HFFc6 (cell line): ENCODE measurements at places on chromosomes 1 and 21. TPM values are rescaled to one million over a fixed set of nuclear protein-coding genes. Genes with fewer than 3 reads are reported as not detected.
A peak's percentile ranks its signal among the peaks of the same experiment; 100 is the strongest.

The GCSAML gene
- total RNA-seq = not detected in 3 replicates

The ELF3 gene
- total RNA-seq = not detected in 3 replicates

The CD160 gene
- not detected in 3 replicates for total RNA-seq

The MYOM3 gene
- total RNA-seq = 0.05 TPM in 1 of 3 replicates, not detected in the others

DNA sequence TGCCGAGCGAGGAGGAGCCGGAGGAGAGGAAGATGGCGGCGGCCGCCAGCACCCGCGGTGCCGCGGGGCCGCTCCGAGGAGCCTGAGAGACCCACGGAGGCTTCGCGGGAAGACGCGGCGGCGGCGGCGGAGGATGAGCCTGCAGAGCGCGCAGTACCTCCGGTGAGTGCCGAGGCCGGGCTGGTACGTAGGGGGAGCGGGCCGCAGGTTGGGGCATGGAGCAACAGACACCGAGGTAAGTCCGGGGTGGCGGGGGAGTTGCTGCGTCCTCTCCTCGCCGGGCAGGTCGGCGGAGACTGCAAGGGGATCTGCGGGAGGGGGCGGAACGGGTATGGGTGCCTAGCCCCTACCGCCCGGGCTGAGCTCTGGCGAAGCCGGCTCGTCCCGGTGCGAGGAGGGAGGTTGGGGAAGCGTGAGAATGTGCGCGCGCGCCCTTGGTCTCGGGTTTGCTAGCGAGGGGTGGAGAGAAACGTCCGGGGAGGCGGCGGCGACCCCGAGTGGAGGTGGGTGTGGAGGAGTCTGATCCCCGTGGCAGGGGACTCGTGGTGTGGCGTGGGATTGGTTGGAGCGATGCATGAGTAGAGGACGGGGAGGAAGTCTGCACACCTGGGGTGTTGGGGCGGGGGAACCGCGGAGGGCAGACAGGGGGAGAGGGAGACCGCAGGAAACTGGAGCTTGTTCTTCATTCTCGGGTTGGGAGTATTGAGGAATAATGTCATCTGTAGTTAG, at the start of gene SMG7:
Gene SMG7, plus strand, starts transcription at position 12 of the 729 bp plus-strand sequence. Its CDS starts 122 bp downstream, at position 134.
- peak; percentile 11 for DNase-seq

GRCh38 chr1:33375316-33375715, 54.4 kb upstream of the A3GALT2 start:
- no peak for DNase-seq

GRCh38 chr1:155952505-155952890, 11.1 kb downstream of the RXFP4 start:
- DNase-seq = no peak

DNA sequence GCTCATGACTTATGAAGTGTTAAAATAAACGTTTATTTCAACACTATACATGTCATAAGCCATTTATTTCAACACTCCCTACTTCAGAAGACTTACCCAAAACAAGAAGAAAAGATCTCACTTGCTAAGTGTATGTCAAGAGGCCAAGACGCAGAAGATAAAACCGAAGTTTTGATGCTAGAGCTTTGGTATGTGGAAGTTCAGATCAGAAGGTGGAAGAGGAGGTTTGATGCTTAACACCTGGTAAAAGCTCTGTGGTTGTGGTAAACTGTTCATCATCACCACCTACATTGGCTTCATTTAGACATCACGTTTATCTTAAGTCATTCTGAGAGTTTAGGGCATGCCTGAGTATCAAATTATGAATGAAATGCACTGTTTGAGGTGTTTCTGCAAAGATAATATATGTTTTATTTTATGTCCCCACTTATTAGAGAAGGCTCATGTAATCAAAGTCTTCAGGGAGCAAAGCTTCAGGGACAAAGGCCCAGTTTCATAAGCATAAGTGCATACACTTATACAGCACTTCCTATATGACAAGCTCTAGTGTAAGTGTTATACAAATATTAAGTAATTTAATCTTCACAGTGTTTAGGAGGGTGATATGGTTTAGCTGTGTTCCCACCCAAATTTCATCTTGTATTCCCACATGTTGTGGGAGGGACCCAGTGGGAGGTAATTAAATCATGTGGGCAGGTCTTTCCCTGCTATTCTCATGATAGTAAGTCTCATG, 533.3 kb downstream of the PTBP2 start:
- DNase-seq = no peak

DNA sequence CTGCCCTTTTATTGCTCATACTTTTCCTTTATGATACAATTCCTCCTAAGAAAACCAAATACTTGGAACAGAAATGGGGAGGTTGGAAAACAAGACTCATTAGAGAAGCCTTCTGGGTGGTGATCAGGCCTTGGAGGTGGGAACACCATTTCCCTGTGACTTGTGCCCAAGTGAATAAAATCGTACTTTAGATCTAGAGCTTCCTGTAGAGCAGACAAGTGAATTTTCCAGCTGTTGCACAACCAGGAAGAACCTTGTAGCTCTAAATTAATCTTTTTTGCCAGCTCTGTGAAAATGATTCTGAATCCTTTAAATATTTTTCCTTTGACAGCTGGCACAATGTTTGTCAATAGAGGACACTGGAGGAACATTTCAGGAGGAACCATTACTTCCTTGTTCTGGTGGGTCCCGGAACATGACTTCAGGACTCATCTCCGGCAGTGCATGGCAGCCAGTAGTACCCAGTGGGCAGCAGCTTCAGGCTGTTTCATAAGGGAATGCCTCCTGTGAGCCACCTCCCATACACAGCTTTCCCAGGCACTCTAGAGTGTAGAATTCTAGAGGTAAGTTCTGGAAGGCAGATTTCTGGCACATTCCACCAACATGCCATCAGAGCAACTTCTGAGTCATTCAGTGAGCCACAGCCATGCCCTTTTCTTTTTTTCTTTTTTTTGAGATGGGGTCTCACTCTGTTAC, 5.5 kb upstream of the SNAPIN start:
- peak; percentile 62 for DNase-seq

GRCh38 chr21:40176724-40177123, 309.5 kb downstream of the PCP4 start:
- DNase-seq = no peak

- DNase-seq = peak; percentile 79
Measured at GRCh38 chr1:7948960-7949359, 8.3 kb upstream of the TNFRSF9 start.
